Spinal cord (tissue), 10 donors: ENCODE measurements at places on chromosomes 12 and 14. TPM values are rescaled to one million over a fixed set of nuclear protein-coding genes. Genes with fewer than 3 reads are reported as not detected.

GRCh38 chr12:77025782-77026314, 39.5 kb downstream of the E2F7 start:
- DNase-seq: no peak

MYRFL gene
- total RNA-seq: 0.50 TPM

NPAS3 gene
- 44.2 TPM for total RNA-seq

DNA sequence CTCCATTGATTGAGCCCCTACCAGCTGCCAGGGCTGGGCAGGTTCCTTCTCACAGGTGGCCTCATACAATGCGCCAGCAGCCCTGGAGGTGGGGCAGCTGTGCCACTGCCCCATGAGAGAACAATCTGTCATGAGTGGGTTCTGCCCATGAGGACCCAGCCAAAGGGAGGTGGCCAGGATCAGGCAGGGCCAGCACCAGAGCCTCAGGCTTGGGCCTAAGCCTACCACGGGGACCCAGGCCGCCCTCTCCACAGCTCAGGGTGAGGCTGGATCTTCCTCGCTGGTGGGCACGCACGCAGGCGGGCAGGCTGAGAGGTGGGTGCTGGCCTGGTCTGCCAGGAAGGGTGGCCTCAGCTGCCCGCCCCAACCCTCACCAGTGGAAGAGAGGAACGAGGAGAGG, 110.7 kb downstream of the KIF26A start:
- DNase-seq: no peak

DNA sequence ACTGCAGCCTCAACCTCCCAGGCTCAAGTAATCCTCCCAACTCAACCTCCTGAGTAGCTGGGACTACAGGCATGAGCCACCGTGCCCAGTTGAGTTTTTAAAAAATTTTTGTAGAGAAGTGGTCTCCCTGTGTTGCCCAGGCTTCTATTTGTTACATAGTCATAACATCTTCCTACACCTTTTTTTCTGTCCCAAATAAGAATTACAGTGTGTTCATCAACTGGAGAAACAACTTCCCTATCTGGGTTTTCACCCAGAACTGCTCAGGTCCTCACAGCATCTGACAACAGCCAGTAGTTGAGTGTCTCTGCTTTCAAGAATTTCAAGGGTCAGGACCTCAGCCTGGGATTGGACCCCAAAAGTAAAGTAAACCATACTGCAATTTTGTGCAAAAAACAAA, 235.2 kb upstream of the AMIGO2 start:
- no peak for DNase-seq

ZNF10 gene
- 24.8 TPM for total RNA-seq

GRCh38 chr12:31729705-31730104, 884 bp upstream of the AMN1 start:
- no peak for DNase-seq

DNA sequence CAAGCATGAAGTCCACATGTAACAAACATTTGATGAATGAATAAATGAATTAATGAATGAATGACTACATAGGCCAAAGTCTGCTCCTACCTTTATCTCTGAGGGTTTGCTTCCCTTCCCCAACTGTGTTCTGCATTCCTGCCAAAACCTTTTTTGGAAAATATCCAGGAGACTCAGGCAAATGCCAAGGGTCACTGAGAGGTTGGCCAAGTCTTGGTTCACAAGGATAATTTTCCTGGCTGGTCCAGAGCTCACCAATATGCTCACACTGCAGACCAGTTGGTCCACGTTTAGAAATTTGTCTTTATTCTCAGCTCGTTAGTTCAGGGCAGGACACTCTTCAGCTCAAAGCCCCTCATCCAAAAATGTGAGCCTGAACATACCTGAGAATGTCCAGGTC, 10.2 kb downstream of the TMEM233 start:
- no peak for DNase-seq

DNA sequence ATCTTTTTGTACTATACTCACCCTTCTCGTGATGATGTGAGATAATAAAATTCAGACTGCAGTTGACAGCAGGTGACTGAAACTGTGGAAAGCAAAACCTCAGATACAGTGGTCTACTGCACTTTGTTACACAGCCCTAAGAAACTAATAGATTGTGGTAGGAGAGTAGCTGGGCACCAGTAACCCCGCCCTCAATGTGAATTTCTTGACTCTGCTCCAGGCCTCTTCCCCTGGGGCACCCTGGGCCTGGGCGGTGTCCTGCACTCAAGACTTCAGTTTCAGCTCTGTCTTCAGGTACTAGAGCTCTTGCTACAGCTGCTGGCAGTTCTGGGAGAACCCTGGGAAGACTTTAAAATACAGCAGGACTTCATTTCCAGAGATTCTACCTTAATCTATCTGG, 197.6 kb upstream of the AVPR1A start:
- no peak for DNase-seq

- DNase-seq: no peak
These were observed 31.5 kb upstream of the PTGDR start for GRCh38 chr14:52235866-52236510.

GRCh38 chr12:24850496-24850895, 98.4 kb downstream of the BCAT1 start:
- DNase-seq: no peak

DNA sequence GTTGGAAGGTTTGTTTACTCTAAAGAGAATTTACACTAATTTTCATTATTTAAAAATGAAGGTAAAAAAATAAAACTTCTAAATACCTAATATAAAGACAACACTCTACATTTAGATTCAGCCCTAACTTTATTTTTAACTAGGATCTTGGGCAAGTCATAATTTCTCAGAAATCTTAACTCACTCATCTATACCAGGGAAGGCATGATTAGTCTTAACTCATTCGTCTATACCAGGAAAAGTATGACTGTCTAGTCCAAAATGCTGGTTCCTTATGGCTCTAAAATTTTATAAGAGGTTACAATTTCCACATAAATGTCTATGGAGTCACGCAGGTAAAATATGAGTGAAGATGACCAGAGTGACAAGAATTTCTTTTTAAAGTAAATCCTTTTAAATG, 52.7 kb upstream of the POC1B start:
- no peak for DNase-seq
